ENCODE measurements at places on chromosomes 7 and 10. TPM values are rescaled to one million over a fixed set of nuclear protein-coding genes. Genes with fewer than 3 reads are reported as not detected.

The ZNF511 gene
- total RNA-seq, result 45.7 TPM

The TLX1 gene
- not detected for total RNA-seq

The HABP2 gene
- 0.07 TPM for total RNA-seq

The HKDC1 gene
- 126 TPM for total RNA-seq

The PRLHR gene
- not detected for total RNA-seq

The CTBP2 gene
- total RNA-seq, result 136 TPM

Measured in kidney epithelial cell (primary cell).